ENCODE measurements at places on chromosomes 7 and 10.

DNA sequence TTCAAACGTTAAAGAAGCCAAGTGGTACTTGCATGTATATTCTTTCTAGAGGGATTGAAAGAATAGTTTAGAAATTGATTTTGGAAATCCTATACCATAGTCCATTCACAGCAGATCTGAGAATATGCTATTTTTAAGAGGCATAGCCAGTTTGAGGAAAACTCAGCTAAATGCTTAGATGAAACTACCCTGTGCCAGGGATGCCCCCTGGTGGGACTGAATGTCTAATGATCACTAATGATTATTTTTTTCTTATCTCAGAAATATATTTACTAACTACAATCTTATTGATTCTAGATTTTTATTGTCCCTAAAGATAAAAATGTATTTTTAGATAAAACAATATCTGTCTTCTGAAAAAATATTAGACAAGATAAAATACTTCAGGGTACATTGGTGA lies 844.9 kb upstream of the PHF14 start:
- no peak for DNase-seq

DNA sequence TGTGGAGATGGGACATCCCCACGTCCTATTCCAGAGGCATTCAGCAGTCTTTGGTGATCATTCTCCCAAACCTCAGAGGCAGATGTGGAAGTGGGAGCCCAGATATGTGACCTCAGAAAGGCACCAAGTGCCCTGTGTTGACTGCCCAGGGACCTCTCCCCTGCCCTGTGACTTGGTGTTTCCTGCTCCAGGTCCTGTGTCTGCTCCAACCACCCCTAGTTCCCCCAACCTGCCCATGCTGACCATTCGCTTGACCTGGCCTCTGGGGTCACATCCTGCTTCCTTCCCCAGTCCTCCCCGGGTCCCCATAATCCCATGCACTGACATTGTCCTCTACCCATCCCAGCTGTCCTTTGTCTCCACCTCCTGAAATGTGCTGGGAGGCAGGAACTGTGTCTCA lies 7.6 kb downstream of the CYP26A1 start:
- DNase-seq: no peak

DNA sequence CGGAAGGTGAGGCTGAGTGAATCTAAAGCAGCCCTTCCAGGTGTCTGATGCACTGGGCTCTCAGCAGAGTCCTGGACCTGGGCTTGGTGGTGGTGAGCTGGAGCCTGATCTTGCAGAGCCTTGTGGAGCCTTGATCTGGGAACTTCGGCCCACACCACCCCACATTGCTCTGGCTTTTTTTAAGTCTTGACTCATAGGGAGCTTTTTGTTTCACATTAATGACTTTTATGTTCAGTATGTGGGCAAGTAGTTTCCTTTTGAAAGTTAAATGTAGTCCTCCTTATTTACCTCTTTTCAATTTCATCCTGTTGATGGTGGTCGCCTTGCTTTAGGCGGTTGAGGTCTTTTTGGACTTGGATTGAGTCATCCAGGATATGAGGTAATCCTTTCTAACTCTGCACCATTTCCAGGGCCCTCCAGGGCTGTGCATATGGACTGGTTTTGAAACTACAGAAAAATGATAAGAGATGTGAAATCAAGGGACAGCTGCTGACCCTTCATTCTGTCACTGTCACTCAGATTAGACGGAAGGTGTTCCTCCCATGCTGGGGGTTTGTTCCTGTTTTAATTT lies 2.9 kb upstream of the NRAP start:
- DNase-seq: no peak

- DNase-seq: no peak
Measured at GRCh38 chr10:118108194-118109026, 61.7 kb upstream of the RAB11FIP2 start.

- DNase-seq: no peak
Measured at GRCh38 chr10:130545122-130545521, 408.9 kb downstream of the GLRX3 start.

DNA sequence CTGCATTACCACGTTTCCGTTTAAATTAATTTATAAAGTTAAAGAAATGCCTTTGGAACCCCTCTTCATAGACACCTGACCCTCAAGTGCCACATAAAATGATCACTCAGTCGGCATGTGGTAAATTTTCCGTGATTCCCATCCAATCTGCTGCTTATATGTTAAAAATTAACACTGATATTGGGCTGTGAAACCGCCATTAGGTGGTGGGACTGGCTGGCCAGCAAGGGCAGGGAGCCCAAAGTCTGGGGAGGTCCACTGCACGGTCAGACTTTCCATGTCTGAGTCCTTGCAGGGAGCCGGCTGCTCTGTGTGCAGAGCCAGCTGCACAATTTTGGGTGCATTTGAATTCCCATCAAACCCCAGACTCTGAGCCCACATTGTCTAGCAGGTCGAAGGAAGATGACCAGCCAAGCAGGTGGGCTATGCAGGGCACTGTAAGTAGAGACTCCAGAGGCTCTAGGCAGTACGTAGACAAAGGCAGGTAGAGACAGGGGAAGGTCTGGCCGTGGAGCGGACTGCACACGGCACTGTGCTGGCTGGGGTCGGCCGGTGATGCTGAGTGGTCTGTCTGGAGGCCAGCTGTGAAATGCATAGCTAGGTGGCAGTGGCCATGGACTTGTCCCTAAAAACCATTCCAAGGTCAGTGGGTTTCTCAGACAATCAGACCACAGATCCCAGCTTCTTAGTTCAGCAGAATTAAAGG lies 122.9 kb downstream of the SH3PXD2A start:
- no peak for DNase-seq

DNA sequence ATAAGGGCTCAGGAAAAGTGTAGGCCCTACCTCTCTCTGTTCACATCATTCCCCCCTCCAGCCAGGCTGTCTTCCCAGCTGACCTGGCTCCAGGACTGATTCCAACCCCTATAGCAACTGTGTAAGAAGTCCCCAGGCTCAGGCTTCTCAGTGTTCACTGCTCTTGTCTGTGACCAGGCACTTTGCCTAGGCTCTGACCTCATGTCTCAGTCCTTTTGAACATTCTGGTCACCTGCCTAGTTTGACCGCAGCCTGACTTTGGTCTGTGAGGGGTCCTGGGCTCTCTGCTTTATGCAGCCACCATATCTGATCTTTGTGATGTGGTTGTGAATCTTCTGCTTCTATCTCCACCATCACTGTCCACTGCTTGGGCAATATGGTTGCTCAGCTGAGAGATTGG lies 24.5 kb downstream of the HIF1AN start:
- DNase-seq: no peak

Data from stimulated activated CD8-positive, alpha-beta memory T cell treated with anti-CD3 and anti-CD28 coated beads, Interleukin-2, amount 100 ng/mL, for 48 hours (primary cell).